Epithelial cell of prostate (primary cell): ENCODE measurements at places on chromosomes 5 and 9.
A peak's percentile ranks its signal among the peaks of the same experiment; 100 is the strongest.

- DNase-seq: no peak
Measured at GRCh38 chr9:8980496-8981013, 1181.0 kb upstream of the DMAC1 start.

DNA sequence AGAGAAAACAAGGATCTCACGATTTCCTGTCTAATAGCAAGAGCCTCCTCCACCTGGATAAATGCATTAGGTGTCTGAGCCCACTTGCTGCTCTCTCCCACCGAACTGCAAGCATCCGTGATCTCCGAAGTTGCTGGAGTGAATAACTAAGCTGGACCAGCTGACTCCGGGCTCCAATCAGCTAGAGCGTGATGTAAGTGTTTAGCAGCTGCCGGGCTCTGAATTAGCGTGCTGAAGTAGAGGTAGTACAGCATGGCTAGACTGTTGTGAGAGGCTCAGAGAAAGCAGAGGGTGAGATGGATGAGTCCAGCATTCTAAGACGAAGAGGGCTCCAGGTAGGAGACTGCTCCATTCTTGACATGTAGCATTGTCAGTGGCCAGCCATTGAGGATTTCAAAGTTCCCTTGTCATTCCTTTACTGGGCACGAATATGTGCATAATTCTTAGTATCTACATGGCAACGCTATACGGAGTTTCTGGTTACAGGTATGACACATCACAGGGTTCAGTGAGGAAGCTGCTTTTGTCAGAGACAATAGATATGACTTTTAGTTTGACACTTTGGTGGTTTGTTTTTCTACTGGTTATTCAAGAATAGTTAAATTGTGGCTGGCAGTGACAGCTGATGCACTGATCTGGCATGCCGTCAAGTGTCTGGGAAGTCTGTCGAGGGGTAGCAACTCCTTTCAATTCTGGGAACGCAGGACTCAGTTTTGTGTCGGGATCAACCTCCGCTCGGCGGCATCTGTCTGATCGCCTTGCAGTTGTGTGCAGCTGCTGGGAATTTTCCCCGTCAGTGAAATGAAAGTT, 232.6 kb downstream of the MAST4 start:
- DNase-seq: peak; percentile 59

GRCh38 chr9:106526716-106527204, 336.2 kb upstream of the ZNF462 start:
- DNase-seq: no peak

DNA sequence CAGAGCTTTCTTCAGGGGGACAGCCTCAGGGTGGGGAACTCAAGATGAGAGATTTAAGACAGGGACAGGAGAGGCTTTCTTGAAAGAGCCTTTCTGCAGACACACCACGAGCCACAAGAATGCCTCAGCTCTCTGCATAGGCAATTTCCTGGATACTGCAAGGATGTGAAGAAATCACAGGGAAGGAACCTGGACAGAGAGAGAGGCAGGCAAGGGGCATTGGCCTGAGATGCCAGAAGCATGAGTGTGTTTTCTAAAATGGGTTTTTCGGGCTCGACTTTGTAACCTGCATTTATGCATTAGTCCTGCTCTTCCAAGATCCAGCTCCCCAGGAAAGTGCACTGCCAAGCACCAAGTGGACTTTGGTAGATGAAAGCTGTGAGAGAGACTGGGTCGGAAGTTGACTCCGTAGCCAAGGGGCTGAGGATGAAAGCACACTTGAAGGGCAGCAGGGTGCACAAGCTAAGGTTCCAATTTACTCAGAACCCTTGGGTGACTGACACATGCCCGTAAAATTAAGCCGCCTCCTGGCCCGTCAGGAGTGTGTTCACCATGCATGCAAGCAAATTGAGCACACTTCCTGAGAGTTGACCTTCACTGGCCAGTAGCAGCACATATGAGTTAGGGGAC, 90.9 kb downstream of the CFAP90 start:
- no peak for DNase-seq

DNA sequence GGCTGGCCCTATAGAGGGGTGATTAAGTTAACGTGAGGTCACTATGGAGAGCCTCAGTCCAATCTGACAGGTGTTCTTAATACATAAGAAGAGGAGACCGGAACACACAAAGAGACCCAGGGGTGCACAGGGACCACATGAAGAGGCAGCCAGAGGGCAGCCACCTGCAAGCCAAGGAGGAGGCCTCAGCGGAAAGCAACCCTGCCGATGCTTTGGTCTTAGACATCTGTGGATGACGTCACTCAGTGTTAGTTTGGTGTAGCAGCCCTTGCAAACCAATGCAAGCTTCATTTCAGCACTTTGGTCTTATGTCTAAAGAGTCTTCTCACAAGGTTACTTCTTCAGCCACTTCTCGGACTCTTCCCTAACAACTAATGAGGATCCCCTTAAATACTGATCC, 47.6 kb upstream of the GRHPR start:
- DNase-seq: no peak

DNA sequence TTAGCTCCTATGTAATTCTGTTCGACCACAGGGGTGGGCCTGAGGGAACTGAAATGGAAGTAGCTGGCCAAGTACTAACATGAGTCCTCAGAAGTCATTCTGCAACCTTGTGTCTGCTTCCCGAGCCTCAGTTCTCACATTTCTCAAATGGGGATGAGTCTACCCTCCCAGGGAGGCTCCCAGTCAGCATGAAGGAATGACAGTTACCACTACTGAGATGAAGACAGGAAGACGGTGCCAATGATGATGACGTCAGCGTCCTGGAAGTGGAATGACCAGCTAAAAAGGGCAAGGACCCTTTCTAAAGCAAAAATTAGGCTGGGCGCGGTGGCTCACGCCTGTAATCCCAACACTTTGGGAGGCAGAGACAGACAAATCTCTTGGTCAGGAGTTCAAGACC, 6.8 kb downstream of the PIP5KL1 start:
- DNase-seq: no peak

GRCh38 chr5:94517490-94518488, 100.6 kb downstream of the KIAA0825 start:
- DNase-seq: no peak

DNA sequence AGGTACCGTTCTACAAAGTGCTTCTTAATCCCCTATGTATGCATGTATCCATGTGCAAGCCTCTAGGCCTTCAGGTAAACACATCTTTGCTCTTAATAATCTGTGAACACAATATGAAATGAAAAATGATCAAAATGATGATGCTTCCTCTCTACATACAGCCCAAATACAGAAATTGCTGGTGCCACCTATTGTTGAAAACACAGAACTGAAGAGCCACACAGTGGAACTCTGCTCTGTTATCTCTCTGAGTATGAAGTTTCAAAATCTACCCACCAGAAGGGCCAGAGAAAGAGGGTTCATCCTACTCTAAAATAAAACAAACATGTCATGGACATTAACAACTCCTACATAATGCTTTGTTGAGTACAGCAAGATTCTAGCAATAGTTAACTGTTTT, 71.3 kb downstream of the GLIS3 start:
- no peak for DNase-seq

DNA sequence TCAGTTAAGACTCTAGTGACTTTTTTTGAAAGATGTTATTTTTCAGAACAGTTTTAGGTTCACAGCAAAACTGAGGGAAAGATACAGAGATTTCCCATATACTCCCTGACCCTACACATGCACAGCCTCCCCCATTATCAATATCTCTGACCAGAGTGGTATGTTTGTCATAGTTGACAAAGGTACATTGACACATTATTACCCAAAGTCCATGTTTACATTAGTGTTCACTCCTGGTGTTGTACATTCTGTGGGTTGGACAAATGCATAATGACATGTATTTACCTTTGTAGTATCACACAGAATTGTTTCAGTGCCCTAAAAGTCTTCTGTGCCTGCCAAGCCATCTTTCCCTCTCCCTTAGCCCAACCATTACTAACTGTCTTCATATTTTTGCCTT, 470.7 kb upstream of the DMAC1 start:
- no peak for DNase-seq

DNA sequence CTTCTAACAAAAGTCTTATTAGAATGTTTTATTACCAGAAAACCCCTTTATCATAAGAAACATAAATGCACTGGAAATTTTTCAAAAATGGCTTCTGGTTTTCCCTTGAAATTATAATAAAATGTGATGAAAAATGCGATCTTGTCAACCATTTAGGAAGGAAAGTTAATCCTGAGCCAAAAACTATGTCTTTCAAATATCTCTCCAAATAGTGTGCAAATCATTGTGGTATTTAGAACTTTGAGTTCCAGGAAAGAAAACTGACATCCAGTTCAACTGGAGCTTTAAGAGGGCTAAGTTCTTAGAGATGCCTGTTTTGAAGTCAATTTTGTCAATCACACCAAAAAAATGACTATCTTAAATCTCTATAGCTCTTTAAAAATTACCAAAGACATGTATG, 425.4 kb downstream of the DNAH5 start:
- DNase-seq: no peak

DNA sequence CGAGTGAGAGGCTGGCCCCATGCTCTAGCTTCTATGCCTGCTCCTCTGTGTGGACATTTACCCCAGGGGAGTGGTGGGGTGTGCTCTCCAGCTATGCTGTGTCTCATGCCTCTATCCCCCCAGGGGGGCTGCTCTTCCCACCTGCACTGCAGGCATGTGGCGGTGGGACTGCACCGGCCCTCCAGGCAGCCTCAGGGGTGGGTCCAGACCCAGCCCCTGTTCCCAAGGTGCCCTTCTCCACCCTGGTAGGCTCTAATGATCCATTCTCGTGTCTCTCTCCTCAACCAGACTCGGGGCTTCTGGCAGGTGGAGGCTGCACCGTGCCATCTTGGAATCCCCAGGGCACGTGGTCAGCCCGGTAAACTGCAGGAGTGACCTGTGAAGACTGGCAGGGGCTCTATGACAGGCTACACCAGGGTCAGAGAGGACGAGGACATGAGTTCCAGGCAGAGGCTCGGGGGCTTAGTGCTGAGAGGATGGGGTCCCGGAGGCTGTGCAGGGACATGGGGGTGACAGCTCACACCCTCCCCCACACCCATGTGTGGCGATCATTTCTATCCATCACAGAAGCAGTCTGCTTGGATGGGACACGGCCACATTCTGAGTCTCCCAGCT, 22.7 kb upstream of the COL5A1 start:
- DNase-seq: no peak

GRCh38 chr5:168798065-168799023, 219.2 kb upstream of the PANK3 start:
- DNase-seq: no peak

GRCh38 chr5:71816307-71816706, 97.2 kb downstream of the CARTPT start:
- no peak for DNase-seq

DNA sequence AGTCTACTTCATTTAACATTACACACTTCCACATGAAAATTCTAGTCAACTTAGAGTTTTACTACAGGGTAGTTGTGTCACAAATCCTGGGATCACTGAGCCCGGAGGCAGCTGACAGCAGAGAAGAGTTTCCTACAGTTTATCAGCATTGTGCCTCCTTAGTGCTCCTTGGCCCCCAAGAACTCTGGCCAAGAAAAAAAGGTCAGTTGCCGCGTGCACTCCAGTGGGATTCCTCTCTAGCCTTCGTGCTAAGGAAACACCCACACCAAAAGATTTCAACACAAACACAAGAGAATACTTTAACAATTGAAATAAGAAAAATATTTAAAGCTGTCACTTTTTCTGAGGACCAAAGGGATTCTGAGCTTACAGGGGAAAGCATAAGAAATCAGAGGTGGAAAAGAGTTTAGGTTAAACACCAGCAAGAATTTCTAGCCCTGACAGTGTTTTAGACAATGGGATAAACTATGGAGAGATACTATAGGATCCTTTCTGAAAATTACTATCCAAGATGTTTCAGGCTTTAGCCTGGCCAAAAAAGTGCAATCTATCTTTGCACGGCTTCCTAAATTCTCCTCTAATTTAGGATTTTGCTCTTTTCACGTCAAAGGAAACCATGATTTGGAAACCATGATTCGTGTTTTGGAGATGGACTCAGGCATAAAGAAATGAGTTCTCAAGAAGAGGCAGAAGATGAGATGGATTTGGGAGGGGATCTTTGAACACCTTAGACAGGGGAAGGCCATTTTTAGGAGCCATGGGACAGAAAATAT, 606.8 kb downstream of the RAB3C start:
- no peak for DNase-seq

DNA sequence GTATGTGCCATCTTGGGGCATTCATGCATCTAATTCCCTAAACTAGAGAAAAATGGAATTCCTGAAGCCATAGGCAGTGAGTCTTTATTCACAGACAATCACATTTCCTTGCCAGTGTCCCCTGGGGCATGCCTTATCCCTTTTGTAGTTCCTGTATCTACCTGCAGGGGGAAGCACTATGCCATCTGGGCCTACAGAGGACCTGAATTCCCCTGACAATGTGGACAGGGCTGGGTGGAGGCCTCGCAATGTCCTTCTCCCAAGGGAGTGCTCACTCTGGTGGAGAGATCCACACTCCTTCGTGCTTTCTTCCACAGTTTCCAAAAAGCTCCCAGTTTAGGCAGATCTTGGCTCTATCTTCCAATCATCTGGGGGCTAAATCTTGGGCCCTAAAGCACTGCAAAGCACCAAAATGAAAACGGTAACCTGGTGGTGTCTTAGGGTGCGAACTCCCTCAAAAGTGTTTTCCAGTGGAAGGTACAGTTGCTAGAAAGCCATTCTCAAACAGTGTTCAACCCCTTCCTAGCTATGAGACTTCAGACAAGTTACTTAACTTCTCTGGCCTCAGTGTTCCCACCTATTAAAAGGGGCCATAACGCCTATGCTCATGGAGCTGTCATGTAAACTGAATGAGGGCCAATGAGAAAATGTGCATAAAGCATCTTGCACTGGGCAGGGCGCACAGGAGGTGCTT, 17.5 kb downstream of the WHRN start:
- no peak for DNase-seq

DNA sequence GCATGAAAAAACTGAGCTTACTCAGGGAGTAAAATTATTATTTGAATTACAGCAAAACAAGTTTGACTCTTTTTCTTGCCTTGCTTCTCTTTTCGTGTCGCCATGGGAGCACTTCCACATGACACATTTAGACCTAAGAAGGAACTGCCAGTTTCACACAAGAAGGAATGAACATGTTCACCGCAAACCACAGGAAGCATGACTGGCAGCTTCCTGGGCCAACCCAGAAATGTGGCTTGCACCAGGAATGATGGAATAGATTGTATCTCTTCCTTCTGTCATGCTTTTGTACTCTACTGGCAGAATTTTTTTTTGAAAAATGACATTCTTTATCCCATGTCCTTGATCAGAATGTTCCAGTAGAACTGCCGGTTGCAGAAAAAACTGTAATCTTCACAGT, 32.9 kb upstream of the MAN2A1 start:
- DNase-seq: peak; percentile 85

- no peak for DNase-seq
Measured at GRCh38 chr5:149422366-149423048, 43.4 kb upstream of the IL17B start.

DNA sequence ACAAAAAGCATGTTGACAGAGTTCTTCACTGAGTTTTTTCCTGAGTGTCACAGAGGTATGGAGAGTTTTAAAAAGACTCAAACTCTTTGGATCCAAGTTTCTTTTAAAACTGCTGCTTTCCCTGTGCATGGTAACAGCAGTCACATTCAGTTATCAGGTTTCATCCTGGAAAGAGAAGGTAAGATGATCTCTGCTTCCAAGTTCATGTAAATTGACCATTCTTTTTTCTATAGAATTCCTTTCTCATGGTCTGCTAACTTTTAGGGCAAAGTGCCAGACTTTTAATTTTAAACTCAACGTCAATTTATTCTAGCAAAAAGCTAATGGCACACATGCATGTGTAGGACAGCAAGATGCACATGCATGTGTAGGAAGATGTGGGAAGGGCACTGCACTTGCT, 52.5 kb upstream of the PRLR start:
- DNase-seq: no peak

- DNase-seq: no peak
Measured at GRCh38 chr5:169048181-169049125, 252.5 kb downstream of the SLIT3 start.

GRCh38 chr9:76213751-76214150, 180.5 kb downstream of the RFK start:
- no peak for DNase-seq
